ENCODE measurements at places on chromosomes 5 and 9. TPM values are rescaled to one million over a fixed set of nuclear protein-coding genes. Genes with fewer than 3 reads are reported as not detected.

Gene TRPM3
- total RNA-seq, result 0.25 TPM

Gene GPR21
- not detected for total RNA-seq

Gene SLC25A48
- total RNA-seq, result 0.49 TPM

Gene GIN1
- total RNA-seq, result 5.4 TPM

Gene MEGF9
- 17.7 TPM for total RNA-seq

Gene ACER2
- 3.9 TPM for total RNA-seq

Gene MUSK
- total RNA-seq, result not detected

GRCh38 chr5:1652873-1653697, 129.3 kb upstream of the LPCAT1 start:
- no peak overlapping the region for H3K27ac ChIP-seq
- H3K27me3 ChIP-seq, result no peaks in the 10 kb centered on the region
- no peak overlapping the region for H3K4me3 ChIP-seq
- no peaks in the 10 kb centered on the region for H3K36me3 ChIP-seq

DNA sequence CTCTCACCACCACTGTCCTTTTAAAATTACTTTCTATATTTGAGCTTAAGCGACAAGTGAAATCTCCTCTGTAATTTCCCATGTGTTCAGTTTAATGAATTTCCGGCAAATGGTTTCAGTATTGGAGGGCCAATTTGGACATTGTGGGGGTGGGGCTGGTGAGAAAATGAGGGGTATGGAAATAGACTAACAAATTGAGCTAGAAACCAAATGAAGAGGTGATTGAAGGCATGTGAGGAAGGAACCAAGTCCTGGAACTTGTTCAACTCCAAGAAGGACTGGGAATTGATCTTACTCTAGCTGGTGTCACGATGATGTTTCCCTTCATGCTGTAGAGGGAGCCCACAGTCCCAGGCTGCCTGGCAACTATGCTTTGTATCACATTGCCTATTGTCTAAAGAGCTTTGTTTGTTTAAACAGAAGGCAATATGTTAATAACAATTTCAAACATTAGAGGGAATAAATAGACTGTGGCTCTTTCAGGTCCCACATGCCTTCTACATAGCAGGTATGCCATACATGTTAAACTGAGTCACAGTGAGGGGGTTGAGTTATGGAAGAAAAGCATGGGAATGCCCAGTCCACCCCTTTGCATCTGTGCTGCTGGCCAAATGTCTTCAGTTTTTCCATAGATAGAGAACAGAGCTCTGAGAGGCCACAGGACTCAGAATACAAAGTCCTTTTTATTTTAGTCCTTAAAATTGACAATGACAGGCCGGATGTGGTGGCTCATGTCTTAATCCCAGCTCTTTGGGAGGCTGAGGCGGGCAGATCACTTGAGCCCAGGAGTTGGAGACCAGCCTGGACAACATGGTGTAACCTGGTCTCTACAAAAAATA, 25.0 kb upstream of the MATR3 start:
- H3K36me3 ChIP-seq, result no peaks in the 10 kb centered on the region
- H3K27me3 ChIP-seq, result no peaks in the 10 kb centered on the region
- peaks cover 14% of the 10 kb centered on the region for H3K4me1 ChIP-seq
- no peak overlapping the region for H3K4me3 ChIP-seq
- H3K27ac ChIP-seq, result no peak overlapping the region

DNA sequence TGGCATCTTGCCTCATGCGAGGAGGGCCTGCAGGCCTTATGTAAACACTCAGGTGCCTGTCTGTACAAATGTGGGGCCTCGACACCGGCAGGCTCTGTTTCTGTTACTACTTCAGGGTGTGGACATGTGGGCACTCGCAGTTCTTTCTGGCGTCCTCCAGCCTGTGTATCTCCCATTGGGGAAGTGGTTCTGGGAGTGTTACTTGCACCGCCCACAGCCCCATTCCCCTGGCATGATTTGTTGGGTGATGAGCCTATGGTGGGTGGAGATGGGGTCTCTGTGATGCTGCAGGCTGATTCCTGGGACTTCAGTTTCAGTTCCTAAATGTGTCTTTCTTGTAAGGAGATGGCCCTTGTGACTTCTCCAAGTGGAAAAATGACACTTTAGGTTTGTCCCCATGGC, 82.1 kb upstream of the PITX1 start:
- no peak for DNase-seq
- H3K4me1 ChIP-seq, result peaks cover 31% of the 10 kb centered on the region
- H3K4me3 ChIP-seq, result no peak overlapping the region
- no peaks in the 10 kb centered on the region for H3K27me3 ChIP-seq
- no peak overlapping the region for H3K27ac ChIP-seq

GRCh38 chr9:72749276-72749675, 203.6 kb downstream of the ALDH1A1 start:
- no peaks in the 10 kb centered on the region for H3K36me3 ChIP-seq
- H3K4me3 ChIP-seq, result no peak overlapping the region
- no peaks in the 10 kb centered on the region for H3K4me1 ChIP-seq
- DNase-seq, result no peak

GRCh38 chr5:143347046-143347445, 56.4 kb downstream of the NR3C1 start:
- no peak overlapping the region for H3K4me3 ChIP-seq
- no peaks in the 10 kb centered on the region for H3K36me3 ChIP-seq
- no peaks in the 10 kb centered on the region for H3K27me3 ChIP-seq
- no peak overlapping the region for H3K27ac ChIP-seq
- peaks cover 58% of the 10 kb centered on the region for H3K4me1 ChIP-seq
- no peak for DNase-seq

DNA sequence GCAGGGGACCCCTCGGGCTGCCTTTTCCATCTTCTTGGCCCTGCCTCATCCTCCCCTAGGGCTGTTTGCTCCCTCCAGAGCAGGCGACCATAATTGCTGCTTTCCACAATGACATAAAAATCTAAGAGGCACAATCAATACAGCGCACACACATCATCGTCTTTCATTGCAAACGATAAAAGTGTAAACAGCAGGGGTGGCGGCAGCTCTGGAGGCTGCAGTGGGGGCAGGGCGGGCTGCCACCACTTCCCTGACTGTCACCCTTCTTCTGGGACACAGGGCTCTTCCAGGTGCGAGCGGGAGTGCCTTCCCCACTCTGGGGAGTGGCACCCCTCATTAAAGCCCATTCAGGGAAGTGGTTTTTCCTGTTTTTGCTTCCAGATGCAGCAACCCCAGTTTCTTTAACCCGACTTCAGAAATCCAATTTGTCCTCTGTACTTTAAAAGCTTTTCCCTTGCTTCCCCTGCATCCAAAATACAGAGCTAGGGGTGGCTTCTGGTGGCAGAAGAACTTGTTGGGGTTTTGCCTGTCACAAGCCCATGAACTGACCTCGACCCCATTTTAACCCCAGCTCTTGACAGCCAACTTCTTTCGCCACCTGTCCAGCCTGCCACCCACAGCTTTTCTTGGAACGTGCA, 45.7 kb downstream of the TSPAN17 start:
- H3K4me1 ChIP-seq, result peaks cover 15% of the 10 kb centered on the region
- DNase-seq, result no peak

- no peak overlapping the region for H3K27ac ChIP-seq
- no peak for DNase-seq
- H3K4me1 ChIP-seq, result no peaks in the 10 kb centered on the region
- H3K4me3 ChIP-seq, result no peak overlapping the region
- H3K27me3 ChIP-seq, result no peaks in the 10 kb centered on the region
These were observed 261.3 kb downstream of the COX7C start for GRCh38 chr5:86879086-86879485.

GRCh38 chr5:132298298-132299212, 4.4 kb downstream of the SLC22A4 start:
- H3K36me3 ChIP-seq, result no peaks in the 10 kb centered on the region
- no peak overlapping the region for H3K27ac ChIP-seq
- no peaks in the 10 kb centered on the region for H3K27me3 ChIP-seq
- no peak overlapping the region for H3K4me3 ChIP-seq
- H3K4me1 ChIP-seq, result peaks cover 8% of the 10 kb centered on the region

GRCh38 chr9:99182356-99182755, 39.4 kb downstream of the ALG2 start:
- no peak overlapping the region for H3K27ac ChIP-seq
- peaks cover 11% of the 10 kb centered on the region for H3K4me1 ChIP-seq
- no peak for DNase-seq
- no peak overlapping the region for H3K4me3 ChIP-seq
- no peaks in the 10 kb centered on the region for H3K27me3 ChIP-seq

GRCh38 chr5:143262393-143263174, 140.9 kb downstream of the NR3C1 start:
- no peak for DNase-seq
- no peaks in the 10 kb centered on the region for H3K4me1 ChIP-seq
- H3K27ac ChIP-seq, result no peak overlapping the region
- no peak overlapping the region for H3K4me3 ChIP-seq
- no peaks in the 10 kb centered on the region for H3K27me3 ChIP-seq

All from vagina (tissue), 2 donors.